ENCODE measurements at places on chromosomes 3 and 15.

DNA sequence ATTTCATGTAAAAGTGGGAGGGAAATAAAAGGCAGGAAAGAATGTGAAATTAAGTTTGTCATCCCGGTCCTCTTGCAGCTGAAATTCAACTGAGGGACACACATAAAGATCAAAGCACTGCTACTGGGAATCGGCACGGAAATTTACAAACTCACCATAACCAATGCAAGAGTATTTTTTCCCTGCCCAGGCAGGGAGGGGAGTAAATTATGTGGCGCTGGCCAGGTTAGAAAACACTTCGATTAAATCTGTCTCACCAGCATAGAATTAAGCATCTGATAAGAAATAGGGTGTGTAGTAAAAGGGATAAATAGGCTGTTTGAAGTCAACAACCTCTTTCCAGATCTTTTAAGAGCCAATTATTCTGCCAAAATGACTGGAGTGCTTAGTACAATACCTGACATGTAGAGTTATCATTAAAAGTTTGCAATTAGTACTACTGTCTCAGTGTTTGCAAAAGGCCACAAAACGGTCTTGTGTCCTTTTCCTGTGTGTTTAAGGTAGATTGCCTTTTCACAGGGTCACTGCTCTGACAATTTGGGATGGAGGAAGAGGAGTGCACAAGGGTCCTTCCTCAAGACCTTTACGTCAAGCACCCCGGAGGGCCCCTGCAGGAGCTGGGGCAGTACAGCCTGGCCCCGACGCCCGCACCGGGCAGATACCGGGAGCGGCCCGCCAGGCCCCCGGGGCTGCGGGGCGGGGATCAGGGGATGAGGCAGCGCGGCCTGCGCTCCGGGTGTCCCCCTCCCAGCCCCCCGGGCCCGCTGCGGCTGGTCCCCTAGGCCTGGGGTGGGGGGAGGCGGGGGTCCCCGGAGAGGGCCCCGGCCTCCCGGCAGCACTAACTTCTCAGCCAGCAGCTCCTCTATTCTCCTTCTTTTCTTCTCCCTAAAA is 651 bp downstream of the UBA3 start:
- no peak for DNase-seq

GRCh38 chr3:165056510-165056909 is 21.8 kb downstream of the SI start:
- DNase-seq, result no peak

- DNase-seq, result no peak
These were observed 111.7 kb upstream of the LINGO1 start for GRCh38 chr15:77744398-77744797.

GRCh38 chr15:98953968-98954367 is 53.6 kb downstream of the PGPEP1L start:
- no peak for DNase-seq

GRCh38 chr3:138438896-138439295 is 4.5 kb downstream of the ESYT3 start:
- DNase-seq, result no peak

- no peak for DNase-seq
These were observed 58.9 kb downstream of the CMTM8 start for GRCh38 chr3:32297366-32297765.

- no peak for DNase-seq
These were observed 90.8 kb downstream of the ANP32A start for GRCh38 chr15:68729789-68730411.

DNA sequence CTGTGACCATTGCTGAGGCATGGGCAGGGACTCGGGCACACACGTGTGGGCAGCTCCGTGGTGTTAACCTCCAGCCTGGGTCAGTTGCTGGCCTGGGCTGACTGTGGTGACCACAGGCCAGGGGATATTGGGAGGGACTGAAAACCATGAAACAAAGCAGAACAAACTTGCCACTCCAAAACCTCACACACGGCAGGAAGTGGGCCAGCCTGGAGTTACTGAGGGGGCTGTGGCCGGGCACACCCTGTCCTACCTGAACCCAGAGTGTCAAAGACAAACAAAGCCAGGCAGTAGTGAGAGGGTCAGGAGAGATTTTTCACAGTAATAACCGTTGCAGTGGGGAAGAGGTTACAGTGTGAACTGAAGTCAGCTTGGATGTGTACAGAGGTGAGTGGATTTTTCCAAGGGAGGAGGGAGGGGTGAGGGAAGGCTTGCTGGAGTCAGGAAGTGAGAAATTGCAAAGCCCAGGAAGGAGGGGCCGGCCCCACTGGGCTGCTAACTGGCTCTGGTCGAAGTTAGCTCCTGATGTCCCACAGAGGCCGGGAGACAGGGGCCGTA is 40.0 kb upstream of the ATP10A start:
- DNase-seq, result no peak

- no peak for DNase-seq
These were observed 442.5 kb downstream of the CNTN6 start for GRCh38 chr3:1535361-1535760.

DNA sequence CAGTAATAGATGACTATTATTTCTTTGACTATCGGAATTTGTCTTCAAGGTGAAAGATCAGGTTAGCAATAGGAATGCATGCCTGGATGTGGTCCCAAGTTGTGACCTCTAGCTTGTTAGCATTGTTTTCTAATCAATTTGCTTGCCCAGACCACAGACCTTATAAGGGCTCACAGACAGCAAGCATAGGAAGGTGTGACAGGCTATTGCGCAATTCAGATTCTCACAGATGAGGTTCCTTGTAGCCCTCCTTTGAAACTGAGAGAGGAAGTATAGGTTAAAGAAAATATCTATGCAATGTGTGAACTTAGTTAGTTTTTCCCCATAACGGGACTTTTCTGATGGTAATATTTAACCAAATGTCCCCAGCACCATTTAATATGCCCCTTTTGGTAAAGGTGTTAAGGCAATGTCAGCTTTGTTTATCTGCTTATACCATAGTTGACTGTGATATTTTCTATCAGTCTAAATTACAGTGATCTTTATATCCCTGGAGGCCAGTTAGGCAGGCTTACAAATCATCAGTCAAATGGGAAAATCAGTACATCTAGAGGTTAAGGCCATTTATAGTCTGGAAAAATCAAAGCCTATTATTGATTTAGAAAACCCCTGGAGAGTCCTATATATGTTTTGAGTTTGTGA is 168.1 kb upstream of the MBNL1 start:
- no peak for DNase-seq

GRCh38 chr15:64045774-64046420 is 388 bp downstream of the DAPK2 start:
- DNase-seq, result no peak

GRCh38 chr3:107674371-107674770 is 151.6 kb downstream of the BBX start:
- no peak for DNase-seq

- no peak for DNase-seq
These were observed 40.9 kb downstream of the KY start for GRCh38 chr3:134609821-134610431.

DNA sequence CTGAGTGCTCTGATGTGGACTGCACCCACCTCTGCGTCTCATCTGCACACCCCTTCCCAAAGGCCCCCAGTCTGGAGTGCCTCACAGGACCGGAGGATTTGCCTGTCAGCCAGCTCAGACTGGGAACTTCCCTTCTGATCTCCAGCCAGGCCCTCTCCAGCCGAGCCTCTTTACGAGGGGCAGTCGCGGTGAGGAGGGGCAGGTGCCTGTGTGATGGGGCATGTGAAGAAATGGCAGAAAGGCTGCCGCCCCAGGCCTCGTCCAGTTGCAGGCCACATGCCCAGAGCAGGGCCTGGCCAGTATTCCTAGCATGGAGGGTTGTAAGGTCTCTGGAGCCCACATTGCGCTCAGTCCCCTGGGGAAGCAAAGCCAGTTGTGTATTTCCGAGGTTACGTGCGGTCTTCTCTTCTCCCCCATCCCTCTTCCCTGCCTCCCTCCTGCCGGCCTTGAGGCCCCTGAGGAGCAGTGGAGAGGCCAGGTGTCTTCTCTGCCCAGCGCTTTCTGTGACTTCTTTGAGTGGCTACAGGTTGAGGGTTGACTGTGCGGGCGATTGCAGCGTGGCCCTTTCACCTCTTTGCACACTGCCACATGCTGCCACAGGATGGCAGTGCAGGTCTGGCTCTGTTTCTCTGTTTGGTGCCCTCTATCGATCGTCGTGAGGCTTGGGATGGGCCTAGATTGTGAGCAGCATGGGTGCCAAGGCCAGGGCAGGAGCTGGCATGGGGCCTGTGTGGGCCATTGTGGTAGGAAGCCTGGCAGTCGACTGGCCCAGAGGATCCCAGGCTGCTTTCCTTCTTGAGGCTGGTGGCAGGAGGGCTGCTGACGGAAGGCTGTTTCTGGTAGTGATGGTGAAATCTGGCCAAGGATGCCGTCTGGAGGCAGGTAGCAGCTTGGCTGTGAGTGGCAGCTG is 5.3 kb downstream of the CLK3 start:
- peak; percentile 71 for DNase-seq

GRCh38 chr3:122681284-122681973 is 790 bp downstream of the PARP14 start:
- DNase-seq, result no peak

DNA sequence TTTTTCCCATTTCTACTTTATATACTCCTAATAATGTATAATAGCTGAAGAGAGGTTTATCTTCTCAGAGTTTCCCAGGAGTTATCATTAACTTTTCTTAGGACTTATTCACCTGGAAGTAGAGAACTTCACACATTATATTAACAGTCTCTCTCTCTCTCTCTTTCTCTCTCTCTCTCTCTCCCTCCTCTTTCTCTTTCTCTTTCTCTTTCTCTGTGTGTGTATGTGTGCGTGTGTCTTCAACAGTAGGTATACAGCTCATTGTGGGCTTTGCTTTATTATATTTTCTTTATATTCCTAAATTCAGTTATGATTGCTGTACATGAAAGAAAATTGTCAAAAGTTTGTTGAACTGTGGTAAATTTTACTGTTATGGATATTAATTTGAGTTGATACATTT is 353.8 kb downstream of the ROBO1 start:
- DNase-seq, result no peak

DNA sequence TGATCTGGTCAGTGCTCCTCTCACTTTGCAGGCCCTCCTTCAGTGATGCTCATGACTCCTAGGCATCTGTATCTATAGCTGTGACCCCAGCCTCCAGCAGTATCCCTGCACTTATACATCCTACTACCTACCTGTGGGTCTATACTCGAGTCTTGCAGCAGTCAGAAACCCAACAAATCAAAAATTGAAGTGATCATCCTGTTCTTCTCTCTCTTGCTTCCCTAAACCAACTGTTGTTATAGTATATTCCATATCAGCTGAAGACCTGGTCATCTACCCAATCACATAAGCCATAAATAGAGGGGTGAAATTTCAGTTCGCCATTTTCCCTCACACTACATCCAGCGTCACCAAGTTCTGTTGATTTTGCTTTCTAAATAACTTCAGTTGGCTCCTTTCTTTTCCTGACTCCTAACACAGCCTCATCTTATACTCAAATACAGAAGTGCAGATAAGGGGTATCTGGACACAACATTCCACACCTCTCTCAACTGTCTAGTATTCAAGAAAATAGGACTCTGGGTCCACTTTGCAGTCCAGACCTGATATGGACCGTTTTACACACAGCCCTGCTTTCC is 25.9 kb upstream of the SRPRB start:
- DNase-seq, result no peak

- no peak for DNase-seq
These were observed 271.2 kb upstream of the MDFIC2 start for GRCh38 chr3:70583682-70584081.

DNA sequence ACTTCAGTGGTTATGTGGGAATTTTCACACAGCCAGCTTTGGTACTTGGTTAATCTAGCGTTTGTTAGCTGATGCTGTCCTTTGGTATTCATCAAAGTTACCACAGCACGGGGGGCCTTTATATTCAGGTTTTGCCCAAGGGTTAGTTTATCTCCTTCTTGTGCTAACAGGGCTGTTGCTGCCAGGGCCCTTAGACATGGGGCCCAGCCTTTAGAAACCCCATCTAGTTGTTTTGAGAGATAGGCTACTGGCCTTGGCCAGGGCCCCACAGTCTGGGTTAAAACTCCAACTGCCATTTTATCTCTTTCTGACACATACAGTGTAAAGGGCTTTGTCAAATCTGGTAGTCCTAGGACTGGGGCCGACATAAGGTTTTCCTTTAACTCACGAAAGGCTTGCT is 7.5 kb upstream of the DNAAF4 start:
- DNase-seq, result no peak

DNA sequence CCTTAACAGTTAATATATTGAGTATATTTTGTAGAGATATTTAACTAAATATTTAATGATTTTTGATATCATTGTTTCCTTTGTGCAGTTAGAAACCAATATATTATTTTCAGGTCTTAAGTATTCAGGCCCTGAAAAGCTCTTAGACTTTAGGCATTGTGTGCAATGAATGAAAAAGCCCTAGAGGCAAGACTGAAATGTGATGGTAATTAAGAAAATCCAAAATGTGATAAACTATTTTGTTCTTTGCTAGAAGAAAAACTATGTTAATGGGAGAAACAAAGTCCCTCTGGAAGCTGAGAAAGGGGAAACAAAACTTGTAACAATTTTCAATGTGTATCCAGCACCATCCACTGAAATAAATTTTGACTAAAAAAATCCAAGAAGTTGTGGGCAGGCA is 54.6 kb upstream of the SSR3 start:
- no peak for DNase-seq

DNA sequence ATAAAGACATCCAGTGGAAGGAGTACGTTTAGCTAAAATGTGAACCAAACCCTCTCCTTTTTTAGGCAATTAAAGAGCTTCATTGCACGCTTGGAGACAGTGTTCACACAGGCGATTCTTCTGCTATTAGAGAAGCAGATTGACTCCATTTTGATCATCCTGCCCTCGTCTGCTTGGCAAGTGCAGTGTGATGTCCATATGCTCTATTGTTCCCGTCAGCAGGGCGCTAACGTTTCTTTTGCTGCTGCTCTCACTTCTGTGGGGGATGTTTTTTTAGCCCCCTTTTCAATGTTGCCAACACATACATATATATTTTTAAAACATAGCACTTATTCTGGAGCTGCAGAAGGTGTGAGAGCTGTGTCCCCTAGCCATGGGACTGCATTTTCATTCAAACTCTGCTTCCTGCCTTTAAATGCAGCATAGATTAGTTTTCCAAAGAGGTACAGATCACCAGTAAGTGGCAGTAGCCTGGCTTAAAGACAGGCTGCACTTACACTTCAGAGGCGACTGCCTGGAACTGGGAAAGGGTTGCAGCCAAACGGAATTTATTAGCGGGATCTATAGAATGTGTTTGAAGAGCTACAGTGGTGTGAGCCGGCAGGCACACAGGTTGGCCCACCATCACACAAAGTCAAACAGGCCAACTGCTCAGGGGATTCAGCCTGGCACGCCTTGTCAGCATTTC is 292.6 kb upstream of the DPH6 start:
- no peak for DNase-seq

GRCh38 chr3:105747060-105747541 is 121.7 kb downstream of the CBLB start:
- DNase-seq, result no peak

- DNase-seq, result no peak
These were observed 1.2 kb downstream of the NR2C2 start for GRCh38 chr3:14948609-14949038.

GRCh38 chr3:111751961-111752360 is 107.1 kb upstream of the PHLDB2 start:
- no peak for DNase-seq

GRCh38 chr3:195124378-195124992 is 146.5 kb downstream of the XXYLT1 start:
- DNase-seq, result no peak
